ENCODE measurements at places on chromosomes 3 and 15.
A peak's percentile ranks its signal among the peaks of the same experiment; 100 is the strongest.

- DNase-seq: no peak
Measured at GRCh38 chr3:38376098-38376816, 29.7 kb downstream of the XYLB start.

- no peak for DNase-seq
Measured at GRCh38 chr15:73744293-73744692, 8.9 kb downstream of the INSYN1 start.

- no peak for DNase-seq
Measured at GRCh38 chr15:74858369-74858740, 14.8 kb downstream of the SCAMP2 start.

DNA sequence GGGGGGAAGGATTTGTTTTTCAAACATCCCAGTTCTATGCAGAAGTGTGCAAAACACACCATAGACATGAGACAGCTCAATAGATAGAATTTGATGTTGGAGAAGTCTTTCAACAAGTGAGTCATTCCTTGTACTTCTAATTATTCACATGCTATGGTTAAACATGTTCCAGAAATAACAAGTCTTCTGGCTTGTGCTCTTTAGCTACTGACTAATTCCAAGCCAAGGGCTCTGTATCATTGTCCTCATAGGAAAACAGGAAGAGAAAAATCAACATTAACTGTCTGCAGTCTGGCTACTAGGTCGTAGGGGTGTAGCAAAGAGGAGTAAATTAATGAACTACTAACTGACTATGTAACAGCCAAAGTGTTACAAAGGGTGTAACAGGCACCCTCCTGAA, 25.8 kb downstream of the LDHAL6B start:
- no peak for DNase-seq

GRCh38 chr3:151382671-151383070, 1.9 kb downstream of the P2RY12 start:
- DNase-seq: no peak

DNA sequence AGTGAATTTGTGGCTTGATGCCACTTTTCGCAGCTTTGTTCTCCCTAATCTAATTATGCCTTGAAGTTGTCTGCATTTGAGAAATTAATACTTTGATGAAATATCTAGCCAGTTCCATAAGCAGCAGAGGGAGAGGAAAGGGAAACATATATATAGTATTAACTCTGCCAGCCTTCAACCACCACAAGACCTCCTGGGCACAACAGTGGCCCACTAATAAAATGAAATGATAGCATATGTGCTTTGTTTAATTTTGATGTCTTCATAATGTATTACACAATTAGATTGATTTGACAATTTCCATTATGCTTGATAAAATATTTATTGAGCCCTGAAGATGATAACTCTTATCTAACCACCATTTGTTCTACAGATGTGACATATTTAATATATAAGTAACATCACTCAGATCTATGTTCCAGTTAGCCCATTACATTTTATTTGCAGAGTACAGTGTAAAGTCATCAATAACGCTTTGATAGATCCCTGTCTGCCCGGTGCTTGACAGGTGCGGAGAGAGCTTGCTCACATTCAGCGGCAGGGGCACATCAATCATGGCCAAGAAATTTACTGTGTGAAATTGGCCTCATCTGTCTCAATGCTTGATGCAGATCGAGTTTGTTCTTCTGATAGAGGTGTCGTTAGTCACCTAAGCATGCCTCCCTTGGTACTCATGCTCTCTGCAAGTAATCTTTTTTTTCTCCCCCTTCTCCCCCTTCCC, 187.4 kb downstream of the MECOM start:
- no peak for DNase-seq

GRCh38 chr15:29039466-29040369, 153.9 kb downstream of the APBA2 start:
- DNase-seq: no peak

- DNase-seq: peak; percentile 46
Measured at GRCh38 chr3:152444029-152444641, 175.4 kb downstream of the MBNL1 start.

- DNase-seq: no peak
Measured at GRCh38 chr3:187623285-187623814, 46.8 kb downstream of the SST start.

GRCh38 chr3:157447026-157447694, 10.5 kb downstream of the PTX3 start:
- peak; percentile 71 for DNase-seq

- DNase-seq: no peak
Measured at GRCh38 chr3:59286791-59287531, 237.1 kb upstream of the CFAP20DC start.

DNA sequence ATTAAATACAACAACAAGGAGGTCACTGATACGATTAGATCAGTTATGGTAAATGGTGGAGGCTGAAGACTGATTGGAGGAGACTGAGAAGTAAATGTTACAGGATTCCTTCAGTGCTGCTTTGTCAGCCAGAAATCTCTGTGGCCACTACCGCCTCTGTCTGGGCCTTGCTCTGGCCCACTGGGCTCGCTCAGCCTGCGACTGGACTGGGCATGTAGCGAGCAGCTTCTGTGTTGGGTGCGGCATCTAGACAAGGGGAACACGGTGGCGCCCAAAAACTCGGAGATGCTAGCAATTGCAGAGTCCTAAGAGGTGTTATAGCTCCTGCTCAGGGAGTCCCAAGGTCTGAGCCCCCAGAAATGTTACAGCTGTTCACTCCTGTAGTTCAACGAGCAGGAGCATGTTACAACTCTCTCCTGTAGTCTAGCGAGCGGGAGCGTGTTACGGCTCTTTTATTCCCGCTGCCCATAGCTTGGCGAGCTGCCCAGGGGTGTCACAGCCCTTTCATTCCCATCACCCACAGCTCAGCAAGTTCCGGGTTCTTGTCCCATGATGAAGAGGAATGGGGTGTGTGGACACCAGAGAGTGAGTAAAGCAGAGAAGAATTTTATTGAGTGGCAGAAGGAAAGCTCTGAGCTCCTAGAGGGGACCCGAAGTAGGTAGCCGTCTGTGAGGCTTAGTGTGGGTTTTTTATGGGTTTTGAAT, 24.7 kb downstream of the SLC15A2 start:
- DNase-seq: no peak

GRCh38 chr15:94314639-94315038, 83.3 kb downstream of the MCTP2 start:
- no peak for DNase-seq

GRCh38 chr3:31802981-31803740, 177.9 kb downstream of the OSBPL10 start:
- no peak for DNase-seq

- DNase-seq: no peak
Measured at GRCh38 chr3:141331377-141332318, 36.7 kb upstream of the ZBTB38 start.

GRCh38 chr15:81303244-81304225, 20.4 kb downstream of the STARD5 start:
- no peak for DNase-seq

- no peak for DNase-seq
Measured at GRCh38 chr3:32280262-32280910, 41.9 kb downstream of the CMTM8 start.

GRCh38 chr3:12661926-12662592, 1.9 kb downstream of the RAF1 start:
- no peak for DNase-seq

GRCh38 chr3:129343643-129344360, 65.1 kb downstream of the HMCES start:
- peak; percentile 55 for DNase-seq

- no peak for DNase-seq
Measured at GRCh38 chr15:74386496-74387140, 19.2 kb upstream of the CYP11A1 start.

DNA sequence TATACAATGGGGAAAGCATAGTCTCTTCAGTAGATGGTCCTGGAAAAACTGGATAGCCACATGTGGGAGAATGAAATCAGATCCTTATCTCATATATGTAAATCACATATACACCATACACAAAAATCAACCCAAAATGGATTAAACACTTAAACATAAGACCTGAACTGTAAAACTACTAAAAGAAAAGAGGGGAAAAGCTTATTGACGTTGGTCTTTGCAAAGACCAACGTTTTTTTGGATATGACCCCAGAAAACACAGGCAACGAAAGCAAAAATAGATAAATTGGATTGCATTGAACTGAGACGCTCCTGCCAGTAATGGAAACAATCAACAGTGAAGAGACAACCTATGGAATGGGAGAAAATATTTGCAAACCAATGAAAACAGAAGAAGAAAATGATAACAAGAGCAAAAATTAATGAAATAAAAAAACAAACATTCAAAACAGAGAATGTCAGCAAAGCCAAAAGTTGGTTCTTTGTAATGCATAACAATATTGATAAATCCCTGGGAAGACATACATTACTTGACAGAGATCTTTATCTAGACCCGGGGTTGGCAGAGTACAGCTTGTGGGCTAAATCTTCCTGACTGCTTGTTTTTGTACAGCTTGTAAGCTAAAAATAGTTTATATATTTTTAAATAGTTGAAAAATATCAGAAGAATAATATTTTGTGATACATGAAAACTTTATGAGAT, 86.9 kb downstream of the NEO1 start:
- DNase-seq: no peak

- DNase-seq: no peak
Measured at GRCh38 chr15:28998511-28998910, 112.7 kb downstream of the APBA2 start.

- DNase-seq: no peak
Measured at GRCh38 chr15:68209272-68209671, 4.1 kb upstream of the CALML4 start.

GRCh38 chr3:138547342-138547975, 46.6 kb downstream of the CEP70 start:
- DNase-seq: no peak

DNA sequence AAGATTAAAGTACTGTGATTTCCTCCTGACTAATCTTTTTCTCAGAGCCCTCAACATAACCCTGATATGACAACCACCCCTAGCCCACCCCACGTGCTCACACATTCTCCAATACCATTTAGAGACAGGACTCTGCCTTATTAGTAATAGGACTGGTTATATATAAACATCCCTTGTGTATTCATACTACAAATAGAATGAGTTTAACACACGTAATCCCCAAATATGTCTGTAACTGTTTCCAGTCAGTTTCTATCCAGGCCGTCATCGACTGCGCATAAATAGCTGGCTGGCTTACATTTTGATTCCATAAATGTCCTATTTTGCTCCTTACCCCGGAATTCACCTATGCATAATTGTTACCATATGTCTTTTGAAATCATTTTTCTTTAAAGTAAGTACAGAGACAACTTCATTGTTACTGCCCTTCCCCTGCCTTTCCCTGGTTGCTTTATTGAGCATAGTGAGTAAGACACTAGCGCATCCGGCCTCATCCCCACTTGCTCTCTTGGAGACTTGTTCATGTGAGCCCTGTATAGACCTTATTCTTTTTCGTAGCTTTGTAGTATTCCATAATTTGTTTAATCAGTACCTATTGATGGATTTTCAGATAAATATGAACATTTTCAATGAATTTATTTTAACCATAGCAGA, 3.5 kb upstream of the P2RY14 start:
- no peak for DNase-seq

DNA sequence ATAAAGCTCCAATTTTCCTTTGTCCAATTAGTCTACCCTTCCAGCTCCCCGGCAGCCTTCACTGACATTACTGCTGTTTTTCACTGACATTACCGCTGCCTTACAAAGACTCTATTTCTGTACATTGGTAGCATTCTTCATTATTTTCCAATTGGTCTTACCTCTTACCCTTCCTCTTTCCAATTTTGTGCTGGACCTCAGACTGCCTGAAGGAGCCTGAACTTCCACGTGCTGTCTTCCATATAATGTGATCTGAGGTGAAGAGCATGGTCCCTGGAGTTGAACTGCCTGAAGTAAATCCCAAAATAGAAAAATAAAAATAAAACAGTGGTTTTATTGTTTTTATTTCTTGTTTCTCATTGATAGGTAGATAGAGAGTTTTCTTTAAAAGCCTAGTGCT, 9.2 kb upstream of the TNIK start:
- DNase-seq: no peak

DNA sequence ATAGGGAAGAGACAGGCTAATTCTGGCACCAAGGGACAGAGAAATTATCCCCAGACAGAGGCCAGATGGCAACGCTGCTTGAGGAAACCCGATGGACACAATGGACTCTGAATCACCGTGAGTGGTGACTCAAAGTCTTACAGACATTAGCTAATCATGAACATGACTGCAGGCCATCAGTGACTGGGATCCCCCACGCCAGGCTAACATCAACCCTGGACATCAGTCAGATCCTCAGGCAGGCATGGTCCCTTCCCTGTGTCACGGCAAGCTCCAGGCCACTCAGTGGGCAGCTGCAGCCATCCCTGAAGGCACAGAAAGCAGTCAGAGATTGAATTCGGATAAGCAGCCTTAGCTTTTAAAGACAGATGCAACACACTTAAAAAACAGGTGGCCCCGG, 23.8 kb upstream of the OXTR start:
- no peak for DNase-seq

GRCh38 chr15:63565536-63566186, 31.5 kb upstream of the FBXL22 start:
- DNase-seq: no peak

DNA sequence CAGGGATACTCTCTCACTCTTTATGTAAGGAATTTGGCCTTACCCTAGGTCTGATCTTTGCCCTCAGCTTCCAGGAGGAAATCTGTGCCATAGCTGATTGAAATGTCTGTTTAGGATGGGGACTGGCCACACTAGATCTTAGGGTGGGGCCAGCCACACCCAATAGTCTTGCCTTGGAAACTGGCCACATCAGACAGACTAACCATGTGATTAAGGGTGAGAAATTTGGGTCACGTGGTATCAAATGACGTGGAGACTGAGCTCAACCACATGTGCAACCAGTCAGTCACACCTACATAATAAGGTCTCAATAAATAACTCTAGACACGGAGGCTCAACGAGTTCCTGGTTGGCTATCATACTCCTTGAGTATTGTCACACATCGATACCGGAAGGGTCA, 113.5 kb downstream of the CNTN3 start:
- no peak for DNase-seq

DNA sequence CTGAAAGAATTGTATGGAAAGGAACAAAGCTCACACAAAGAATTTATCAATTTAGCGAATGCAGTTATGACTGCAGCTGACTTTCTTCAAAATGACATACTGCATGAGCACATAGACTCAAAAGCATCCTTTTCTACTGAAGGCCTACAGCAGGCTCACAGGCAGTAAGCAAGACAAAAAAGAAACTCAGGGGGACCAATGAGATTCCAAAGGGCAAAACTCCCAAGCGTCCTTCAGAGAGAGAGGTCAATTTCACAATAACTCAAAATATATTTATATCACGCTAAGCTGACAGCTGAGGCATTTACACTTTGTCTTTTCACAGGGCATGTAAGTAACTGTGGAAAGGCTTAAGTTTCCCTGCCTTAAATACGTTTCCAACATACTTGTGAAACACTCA, 427.9 kb upstream of the RASGRP1 start:
- no peak for DNase-seq

- DNase-seq: no peak
Measured at GRCh38 chr15:31329640-31330010, 3.0 kb downstream of the KLF13 start.

- DNase-seq: no peak
Measured at GRCh38 chr3:196697270-196697669, 14.8 kb downstream of the CEP19 start.

GRCh38 chr3:15253023-15253697, 47.1 kb downstream of the CAPN7 start:
- no peak for DNase-seq

GRCh38 chr3:130906374-130906995, 12.6 kb downstream of the ATP2C1 start:
- no peak for DNase-seq

GRCh38 chr15:38253351-38253781, 730 bp downstream of the SPRED1 start:
- no peak for DNase-seq

- DNase-seq: no peak
Measured at GRCh38 chr3:63353383-63353782, 75.3 kb downstream of the SYNPR start.

- DNase-seq: no peak
Measured at GRCh38 chr3:32413845-32414521, 22.3 kb downstream of the CMTM7 start.

Measured in MM.1S (cell line).